ENCODE measurements at places on chromosomes 12 and 14.
A peak's percentile ranks its signal among the peaks of the same experiment; 100 is the strongest.

DNA sequence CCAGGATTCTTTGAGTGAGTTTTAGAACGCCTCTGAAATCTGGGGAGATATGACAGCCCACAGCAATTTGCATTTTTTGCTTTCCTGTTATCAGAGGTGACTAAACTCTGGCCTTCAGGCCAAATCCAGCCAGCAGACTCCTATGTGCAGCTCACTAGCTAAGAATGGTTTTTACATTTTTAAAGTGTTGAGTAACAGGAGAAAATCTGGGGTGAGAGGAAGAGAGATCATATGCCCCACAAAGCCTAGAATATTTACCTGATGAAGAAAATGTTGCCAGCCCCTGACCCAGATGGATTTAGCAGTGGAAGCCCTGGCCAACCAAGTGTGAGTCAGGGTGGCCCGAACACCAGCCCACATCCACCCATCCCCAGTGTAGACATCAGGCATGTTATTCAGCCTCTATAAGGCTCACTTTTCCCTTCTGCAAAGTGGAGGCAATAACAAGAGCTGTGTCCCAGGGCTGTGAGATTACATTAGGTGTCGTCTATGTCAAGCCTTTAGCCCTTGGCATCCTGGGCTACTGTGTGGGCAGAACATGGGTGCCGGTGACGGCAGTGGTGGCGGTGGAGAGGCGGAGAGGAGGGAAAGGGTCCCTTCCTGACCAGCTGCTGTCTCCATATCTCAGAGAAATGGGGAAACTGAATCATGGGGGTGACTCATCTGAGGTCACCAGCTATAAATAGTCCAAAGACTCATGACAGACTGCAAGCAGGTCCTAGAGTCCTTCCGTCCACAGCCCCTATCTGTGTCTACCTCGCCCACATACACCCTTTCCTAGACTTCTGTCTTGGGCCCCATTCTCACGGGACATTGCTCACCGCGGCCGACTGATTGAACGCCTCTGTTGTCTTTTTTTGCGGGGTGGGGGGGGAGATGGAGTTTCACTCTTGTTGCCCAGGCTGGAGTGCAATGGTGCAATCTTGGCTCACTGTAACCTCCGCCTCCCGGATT, 32.6 kb upstream of the CD9 start:
- DNase-seq = peak; percentile 86

DNA sequence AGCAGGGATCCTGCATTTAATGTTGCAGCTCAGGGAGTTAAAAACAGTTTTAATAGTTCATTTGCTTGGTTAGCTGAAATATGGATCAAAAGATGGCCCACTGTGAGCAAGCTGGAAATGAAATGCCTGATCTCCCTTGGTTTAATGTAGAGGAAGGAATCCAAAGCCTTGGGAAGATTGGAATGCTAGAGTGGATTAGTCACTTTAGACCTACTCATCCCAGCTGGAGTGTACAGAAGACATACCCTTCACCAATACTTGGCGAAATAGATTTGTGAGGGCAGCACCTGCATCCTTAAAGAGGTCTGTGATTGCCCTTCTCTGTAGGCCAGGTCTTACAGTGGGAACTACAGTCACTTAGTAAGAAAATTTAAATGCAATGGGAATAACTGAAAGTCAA, 58.0 kb upstream of the KRAS start:
- DNase-seq = no peak

- DNase-seq = no peak
These were observed 781.2 kb downstream of the FLRT2 start for GRCh38 chr14:86311151-86311550.

- DNase-seq = no peak
These were observed 5.0 kb upstream of the SLC25A47 start for GRCh38 chr14:100317912-100318808.

GRCh38 chr14:72516936-72517700, 376.8 kb downstream of the DPF3 start:
- peak; percentile 15 for DNase-seq

DNA sequence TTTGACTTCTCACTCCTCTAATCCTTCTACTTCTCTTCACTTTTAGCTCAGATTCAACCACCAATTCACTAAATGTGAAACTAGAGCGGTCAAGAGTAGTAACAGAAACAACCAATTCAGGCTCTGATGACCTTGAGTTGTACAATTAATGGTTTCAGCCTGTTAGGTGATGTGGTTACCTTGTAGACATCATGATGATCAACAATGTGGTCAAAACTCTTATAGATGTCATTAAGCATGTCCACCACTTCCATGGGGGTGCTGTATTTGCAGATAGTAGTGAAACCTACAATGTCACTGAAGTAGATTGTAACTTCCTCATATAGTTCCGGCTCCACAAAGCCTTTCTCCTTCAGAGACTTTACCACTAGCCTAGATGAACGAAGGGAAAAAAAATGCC, 54.1 kb upstream of the PLBD1 start:
- DNase-seq = no peak

GRCh38 chr12:26810330-26810729, 22.7 kb downstream of the ITPR2 start:
- DNase-seq = no peak

- no peak for DNase-seq
These were observed 282.9 kb downstream of the CCER1 start for GRCh38 chr12:90672081-90672480.

DNA sequence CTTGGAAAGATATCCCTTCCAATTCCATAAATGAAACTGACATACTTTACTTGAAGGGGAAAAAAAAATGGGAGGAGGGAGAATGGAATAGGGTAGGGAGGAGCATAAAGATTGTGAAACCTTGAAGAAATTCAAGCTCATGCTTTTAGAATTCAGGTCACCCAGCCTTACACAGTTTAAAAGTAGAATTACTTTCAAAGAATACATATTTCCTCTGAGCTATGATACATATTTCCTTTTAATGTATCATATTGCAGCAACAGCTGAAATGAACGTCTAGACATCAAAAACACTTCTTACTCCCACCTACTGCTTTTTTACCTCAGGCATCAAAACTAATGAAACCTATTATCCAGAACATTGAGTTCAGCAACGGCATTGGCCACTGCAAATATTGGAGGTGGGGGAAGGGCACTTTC, 156.0 kb downstream of the MED13L start:
- DNase-seq = no peak

DNA sequence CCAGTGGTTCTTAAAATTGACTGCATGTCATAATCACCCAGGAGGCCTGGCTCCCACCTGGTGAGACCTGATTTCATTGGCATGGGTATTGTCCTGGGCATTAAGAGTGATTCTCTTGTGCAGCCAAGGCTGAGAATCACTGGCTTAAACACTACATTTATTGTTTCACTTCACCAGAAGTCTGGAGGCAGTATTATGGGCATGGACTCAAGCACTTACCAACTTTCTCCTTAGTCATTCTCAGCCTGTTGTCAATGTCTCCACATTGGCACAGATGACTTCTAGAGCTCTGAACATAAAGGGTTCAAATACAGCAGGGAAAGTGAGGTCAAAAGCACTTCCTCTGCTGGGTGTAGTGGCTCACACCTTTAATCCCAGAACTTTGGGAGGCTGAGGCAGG, 25.6 kb upstream of the GCH1 start:
- no peak for DNase-seq

DNA sequence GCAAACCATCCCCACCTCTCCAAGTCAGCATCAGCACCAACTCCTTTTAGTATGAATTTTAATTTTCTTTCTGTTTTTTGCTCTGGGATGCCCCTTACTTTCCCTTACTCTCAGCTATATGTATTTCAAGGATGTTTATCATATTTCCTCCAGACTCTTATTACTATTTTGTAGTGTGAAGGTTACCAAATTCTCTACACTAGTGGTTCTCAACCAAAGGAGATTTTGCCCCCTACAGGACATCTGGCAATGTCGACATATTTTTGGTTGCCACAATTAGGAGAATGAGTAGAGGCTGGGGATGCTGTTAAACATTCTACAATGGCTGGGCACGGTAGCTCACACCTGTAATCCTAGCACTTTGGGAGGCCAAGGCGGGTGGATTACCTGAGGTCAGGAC, 29.1 kb upstream of the SOS2 start:
- DNase-seq = no peak

- DNase-seq = no peak
These were observed 33.3 kb downstream of the HEATR5A start for GRCh38 chr14:31387091-31387490.

GRCh38 chr12:103422746-103423515, 72.8 kb downstream of the C12orf42 start:
- DNase-seq = no peak

- no peak for DNase-seq
These were observed 55.4 kb downstream of the SLCO1B3 start for GRCh38 chr12:20865873-20866272.

- DNase-seq = no peak
These were observed 77.3 kb downstream of the GLT1D1 start for GRCh38 chr12:128930606-128931005.

DNA sequence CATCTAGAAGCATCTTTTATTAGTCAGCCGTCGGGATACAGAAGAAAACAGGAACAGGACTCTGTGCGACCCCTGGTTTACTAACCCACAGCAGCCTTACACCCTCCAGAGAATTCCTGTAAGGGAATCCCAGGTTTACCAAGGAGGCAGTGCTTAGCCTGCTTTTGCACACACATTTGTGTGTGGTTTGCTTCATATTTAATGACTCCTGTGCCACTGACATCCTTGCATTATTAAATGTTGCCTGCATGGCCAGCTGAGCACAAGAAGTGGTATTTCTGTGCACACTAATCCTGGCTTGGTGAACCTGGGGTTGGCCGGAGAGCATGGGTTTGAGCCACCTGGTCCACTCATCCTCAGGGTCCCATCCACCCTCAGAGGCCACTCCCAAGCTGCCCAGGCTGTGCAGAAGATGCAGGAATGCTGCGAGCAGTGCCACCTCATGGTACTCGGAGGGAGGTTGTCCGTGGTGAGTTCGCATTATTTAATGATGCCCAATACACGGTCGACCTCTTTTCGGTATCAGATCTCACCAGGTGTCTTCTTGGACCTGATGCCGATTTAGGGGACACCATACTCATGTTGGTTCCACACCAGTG, 152.4 kb upstream of the RTL1 start:
- DNase-seq = no peak

GRCh38 chr12:108689314-108690190, 41.8 kb downstream of the CORO1C start:
- no peak for DNase-seq
